Stimulated activated naive CD8-positive, alpha-beta T cell treated with anti-CD3 and anti-CD28 coated beads, Interleukin-15, Interleukin-2, amounts not matched to agents 100 U/mL and 50 U/mL, for 24 hours (primary cell): ENCODE measurements at places on chromosomes 4 and X.

DNA sequence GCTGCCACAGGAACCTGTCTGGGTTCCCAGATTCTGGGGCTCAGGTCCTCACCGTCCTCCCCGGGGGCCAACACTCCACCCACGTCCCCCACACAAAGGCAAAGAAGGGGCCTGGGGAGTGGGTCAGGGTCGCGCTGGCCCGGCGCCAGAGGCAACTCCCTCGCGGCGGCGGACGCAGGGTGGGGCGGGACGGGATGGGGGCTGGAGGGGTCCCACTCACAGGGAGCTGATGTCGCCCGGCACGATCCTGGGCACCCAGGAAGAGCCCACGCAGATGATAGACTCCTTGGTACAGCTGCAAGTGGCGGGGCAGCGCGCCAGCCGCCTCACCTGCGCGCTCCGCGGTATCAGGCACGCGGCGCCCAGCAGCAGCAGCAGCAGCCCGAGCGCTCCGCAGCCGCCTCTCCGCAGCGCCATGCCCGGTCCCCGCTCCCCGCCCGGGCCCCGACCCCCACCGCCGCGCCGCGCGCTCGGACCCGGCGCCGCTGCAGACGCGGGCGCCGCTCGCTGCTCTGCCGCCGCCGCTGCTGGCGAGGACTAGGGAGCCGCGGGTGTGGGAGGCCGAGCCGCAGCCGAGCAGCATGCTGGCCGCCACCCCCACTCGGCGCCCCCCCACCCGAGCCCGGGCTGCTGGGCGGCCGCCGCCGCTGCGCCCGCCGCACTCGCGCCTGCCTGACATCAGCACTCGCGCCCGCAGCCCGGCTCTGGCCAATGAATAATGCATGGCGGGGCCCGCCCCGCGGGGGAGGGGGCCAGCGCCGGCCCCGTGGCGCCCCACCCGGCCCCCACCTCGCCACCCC is at the start of gene LGI2:
Gene LGI2, minus strand, starts transcription at position 670 of the 800 bp plus-strand sequence. Its CDS starts 253 bp downstream, at position 417.
- DNase-seq, result peak; percentile 7

DNA sequence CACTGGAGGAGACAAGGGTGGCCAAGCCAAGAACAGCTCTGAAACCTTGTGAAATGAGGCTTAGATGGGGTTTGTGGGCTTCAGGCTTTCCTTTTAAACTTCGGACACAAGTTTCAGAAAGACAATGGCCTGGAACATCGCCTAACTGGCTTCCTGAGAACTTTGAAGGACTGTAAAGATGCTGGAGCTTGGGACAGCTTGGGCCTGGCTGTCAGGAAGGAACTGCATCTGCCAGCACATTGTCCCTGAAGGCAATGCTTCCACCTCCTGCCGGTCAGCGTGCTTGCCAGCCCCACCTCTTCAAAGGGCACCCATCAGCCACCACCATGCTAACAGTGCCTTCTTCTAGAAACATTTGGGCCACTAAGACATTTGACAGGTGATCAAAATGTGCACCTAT is 107.9 kb downstream of the DRD5 start:
- DNase-seq, result no peak

DNA sequence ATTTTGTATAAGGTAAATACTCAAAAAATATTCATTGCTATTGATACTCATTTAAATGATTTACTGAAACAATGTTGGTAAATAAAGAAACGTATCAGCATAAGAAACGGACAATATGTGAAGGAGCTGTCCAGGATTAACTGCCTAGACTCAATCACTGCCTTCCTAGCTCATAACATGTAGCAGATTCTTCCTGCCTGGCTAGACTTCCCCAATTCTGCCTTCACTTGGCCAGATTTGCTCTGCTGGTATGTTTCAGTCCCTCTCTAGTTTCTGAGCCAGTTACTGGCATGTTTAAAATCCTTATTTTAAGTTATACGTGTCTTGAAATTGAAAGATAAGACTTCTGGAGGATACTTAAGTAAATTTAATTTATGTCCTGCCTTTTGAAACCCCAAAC is 740.3 kb downstream of the CENPC start:
- DNase-seq, result no peak

- DNase-seq, result no peak
Measured at GRCh38 chrX:123013141-123013540, 170.9 kb upstream of the GRIA3 start.

DNA sequence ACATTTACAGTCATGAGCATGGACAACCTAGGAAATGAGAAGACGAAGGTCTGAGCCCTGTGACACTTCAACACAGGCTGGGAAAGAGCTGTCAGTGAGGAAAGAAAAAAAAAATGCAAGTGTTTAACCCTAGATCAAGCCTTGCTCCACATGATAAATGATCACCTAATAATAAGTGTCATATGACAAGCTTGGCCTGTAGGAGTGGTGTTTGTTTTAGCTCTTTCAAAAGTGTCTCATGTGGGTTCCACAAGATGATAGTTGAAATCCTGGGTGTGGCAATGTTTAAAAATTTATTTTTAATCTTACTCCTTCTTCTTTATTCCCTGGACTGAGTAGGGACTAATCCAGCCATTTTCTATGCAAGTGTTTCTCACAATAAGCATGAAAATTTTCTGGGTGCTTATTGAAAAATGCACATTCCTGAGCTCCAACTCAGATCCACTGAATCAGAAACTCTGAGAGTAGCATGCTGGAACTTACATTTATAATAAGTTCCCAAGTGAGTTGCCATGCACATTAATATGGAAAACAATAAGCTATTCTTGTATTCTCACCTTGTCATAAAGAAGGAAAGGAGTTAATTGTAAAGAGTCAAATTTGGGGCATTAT is 138.3 kb downstream of the AREG start:
- no peak for DNase-seq

GRCh38 chr4:154349829-154350228 is 141.8 kb downstream of the DCHS2 start:
- DNase-seq, result no peak

DNA sequence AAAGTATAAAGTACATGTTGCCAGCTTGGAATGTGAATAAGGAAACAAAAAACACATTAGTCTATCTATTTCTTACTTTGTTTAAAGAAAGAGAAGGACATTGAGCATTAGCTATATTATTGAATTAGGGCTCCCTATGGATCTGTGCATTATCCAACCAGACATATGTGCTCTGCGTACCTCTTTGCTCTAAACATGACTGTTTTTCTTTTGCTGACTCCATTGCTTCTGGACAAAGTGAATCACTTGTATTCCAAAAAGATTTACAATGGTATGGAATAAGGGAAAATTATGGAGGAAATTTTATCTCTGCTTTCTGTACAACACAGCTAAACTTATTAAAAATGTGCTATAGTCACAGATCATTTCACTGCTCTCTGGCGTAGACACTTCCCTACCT is 727.8 kb upstream of the LCORL start:
- DNase-seq, result no peak

DNA sequence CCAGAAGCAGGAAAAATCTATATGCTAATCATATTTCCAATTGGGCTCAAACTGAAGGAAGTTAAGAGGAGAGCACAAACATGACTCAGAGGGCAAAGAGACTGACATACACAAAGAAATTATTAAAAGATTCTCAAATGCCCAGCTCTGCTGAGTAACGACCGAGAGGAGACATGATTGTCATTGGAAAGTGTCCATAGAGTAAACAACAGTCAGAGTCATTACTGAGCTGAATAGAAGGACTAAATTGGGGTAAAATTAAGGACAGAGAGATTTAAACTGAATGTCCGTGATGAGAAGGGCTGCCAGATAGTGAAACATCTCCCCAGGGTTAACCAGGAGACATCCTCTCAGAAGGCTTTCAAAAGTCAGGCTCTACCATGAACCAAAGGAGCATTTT is 111.2 kb upstream of the GALNT7 start:
- DNase-seq, result no peak
